ENCODE measurements at places on chromosomes 2 and 18. TPM values are rescaled to one million over a fixed set of nuclear protein-coding genes. Genes with fewer than 3 reads are reported as not detected.

DNA sequence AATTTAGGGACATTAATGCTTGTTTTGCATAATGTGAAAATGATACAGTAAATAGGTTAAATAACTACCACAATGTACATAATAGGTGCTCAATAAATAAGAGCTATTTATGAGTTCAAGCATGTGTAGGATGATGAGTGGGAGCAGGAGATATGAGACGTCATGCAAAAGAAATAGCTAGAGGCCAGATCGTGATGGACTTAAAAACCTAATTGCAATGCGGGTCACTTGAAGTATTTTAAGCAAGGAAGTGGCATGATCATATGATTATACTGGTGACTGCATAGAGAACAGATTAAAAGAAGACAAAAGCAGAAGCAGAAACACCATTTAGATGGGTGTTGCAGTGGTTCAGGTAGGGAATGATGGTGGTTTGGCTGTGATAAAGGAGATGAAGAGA is 78.0 kb downstream of the HNMT start:
- DNase-seq, result no peak

The SERPINB5 gene
- polyA plus RNA-seq, result not detected

DNA sequence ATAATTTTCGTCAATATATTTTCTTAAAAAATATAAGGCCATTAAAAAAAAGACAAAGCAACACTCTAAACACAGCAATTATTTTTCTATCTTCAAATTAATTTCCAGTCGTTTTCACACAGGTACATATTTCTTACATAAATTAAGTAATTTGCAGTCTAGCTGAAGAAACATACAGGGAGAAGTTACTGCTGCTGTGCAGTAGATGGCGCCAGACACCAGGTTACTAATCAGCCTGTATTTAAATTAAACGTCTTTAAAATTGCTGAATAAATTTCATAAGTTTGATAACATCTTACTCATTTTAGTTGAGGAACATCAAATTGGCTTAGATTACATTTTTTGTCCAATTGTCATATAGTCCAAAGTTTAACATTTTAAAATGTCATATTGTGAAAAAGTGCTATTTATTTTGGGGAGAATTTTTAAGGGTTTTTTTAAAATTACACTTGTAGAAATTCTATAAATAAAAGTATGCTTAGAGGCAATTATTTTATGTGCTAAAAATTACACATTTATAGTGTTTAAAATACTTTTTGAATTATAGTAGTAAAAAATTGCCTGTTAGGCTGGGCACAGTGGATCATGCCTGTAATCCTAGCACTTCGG is 88.4 kb downstream of the PMAIP1 start:
- peak; percentile 50 for DNase-seq

DNA sequence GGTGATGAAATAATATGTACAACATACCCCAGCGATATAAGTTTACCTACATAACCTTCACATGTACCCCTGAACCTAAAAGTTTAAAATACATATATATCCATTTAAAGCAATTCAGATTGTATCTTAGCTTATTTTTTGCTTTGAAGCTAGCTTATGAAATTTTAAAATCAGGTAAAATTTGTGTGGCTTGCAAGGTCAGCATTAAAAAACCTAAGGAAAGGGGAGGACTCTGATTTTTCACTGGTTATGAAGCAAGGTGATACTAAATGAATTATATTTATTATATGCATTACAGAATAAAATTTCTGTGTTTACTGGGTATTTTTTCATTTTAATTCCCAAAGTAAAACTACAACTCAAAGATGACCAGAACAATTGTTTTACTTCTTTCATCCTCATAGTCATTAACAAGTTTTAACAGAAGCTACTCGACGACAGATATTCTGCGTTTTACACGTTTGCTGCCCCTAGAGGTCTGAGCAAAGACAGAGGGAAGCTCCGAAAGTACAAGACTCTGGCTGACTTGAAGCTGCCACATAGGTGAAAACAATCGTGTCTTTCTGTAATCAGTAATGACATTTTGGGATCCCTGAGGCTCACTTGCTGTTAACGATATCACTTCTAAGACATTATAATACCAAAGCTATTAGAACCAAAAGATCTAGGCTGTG is 17.1 kb downstream of the PKP4 start:
- no peak for DNase-seq

The FTCDNL1 gene
- polyA plus RNA-seq, result 1.1 TPM

DNA sequence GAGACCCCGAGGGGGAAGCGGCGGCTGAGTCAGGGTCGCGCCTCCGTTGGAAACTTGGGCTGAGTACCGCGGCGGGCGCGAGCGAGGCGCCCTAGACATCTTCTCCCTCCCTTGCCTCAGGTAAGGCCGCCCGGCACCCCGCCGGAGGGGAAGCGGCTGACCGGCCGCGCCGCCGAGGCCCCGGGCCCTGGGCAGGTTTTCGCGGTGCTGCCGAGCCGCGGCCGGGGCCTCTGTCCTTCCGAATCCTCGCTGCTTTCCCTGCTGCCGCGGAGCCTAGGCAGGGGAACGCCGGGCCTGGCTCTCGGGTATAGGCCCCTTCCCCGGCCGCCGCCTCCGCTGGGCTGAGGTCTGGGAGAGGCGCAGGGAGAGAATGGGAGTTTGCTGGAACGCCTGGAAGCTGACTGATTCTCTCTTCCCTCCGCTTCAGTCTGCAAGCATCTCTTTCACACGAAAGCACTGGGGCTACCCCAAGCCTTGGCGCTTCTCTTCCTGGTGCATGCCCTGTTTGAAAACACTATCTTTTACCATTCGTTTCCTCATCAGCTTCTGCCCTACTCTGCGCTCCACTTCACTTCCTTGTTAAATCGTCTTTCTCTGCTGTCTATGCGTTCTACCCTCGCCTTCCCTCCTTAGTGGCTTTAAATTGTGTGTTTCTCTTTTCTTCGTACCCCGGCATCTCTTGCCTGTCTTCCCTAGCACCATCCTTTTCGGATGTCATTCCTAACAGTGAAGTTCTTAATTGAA is 652 bp downstream of the PPM1B start:
- DNase-seq, result peak; percentile 34

GRCh38 chr2:120105360-120105759 is 92.5 kb downstream of the EPB41L5 start:
- no peak for DNase-seq

The FLACC1 gene
- polyA plus RNA-seq, result 1.6 TPM

The DLX2 gene
- polyA plus RNA-seq, result 0.14 TPM

DNA sequence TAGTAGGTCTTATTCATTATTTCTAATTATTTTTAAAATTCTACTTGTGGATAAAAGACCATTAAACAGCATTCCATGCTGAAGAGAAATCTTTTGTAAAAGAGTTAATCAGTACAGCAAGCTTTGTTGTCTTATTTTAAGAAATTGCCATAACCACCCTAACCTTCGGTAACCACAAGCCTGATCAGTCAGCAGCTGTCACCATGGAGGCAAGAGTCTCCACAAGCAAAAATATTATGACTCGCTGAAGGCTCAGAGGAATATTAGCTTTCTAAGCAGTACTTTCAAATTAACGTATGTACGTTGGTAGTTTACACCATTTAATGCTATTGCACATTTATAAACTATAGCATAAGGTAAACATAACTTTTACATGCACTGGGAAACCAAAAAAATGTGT is 650.5 kb upstream of the LINC00305 start:
- no peak for DNase-seq

GRCh38 chr2:219744066-219744465 is 116.6 kb downstream of the SLC4A3 start:
- DNase-seq, result no peak

The PDE1A gene
- polyA plus RNA-seq, result 20.1 TPM

DNA sequence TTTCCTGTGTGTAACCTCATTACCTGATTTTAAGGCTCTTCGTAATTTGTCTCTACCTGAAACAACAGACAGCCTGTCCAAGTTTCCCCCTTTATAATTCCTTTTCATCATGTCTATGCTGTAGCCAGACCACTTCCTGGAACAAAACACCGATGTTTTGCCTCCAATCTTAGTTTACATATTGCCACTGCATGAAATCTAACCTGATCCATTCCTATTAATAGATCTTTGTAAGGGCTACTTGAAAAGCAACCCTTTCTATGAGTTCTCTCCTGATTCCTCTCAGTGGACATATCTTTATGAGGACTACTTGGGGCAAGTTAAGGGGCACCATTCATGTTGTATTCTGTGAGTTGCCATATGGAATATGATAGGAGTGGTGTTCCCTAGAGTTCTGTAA is 30.9 kb downstream of the ZNF638 start:
- DNase-seq, result no peak

GRCh38 chr2:169069341-169069740 is at the start of gene DHRS9:
Gene DHRS9, plus strand, starts transcription at chr2:169069563. Its CDS starts 12,019 bp downstream, at chr2:169081582.
- DNase-seq, result no peak

GRCh38 chr2:26000561-26001082 is 18.3 kb upstream of the KIF3C start:
- no peak for DNase-seq

DNA sequence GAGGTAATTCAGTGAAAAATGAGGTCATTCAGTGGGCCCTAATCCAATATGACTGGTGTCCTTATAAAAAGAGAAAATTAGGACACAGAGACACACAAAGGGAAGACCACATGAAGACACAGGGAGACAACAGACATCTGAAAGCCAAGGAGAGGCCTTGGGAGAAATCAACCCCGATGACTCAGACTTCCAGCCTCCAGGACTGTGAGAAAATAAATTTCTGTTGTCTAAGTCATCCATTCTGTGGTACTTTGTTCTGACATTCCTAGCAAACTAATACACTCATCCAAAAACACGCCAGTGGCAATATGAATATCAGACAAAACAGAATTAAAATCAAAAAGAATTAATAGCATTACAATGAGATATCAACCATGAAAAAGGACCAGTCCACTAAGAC is 303.7 kb downstream of the SS18 start:
- DNase-seq, result no peak

DNA sequence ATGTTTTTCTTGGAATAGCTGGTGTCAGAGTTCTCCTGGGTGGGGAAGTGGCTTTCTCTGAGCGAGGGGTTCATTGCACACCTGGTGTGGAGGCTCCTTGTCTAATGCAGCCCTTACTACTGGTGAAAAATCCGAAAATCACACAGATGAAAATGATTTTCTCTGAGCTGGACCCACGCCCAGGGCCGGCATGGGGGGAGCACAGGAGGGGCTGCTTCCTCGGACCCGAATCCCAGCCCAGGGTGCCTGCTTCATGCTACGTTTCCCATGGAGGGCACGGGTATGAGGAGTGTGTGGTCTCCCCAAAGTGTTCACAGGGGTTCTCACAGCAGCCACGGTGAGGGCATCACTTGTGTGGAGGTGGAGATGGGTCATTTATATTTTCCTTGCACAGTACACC is 288.0 kb upstream of the HDAC4 start:
- no peak for DNase-seq

DNA sequence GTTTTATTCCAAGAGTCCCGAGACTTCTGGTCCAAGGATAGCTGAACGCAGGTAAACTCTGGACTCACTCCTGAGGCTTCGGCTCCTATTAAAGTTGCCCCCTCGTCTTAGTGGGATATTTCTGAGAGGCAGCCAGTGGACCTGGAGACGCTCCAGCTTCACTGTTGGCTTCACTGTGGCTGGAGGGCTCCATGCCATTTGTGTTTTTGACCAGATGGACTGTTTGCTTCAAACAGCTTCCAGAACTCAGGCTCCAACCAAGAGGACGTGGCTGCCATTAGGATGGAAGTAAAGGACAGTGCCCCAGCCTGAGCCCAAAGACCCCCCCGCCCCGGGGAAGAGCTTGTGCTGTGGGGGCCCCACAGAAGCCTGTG is 94.4 kb upstream of the LDAH start:
- no peak for DNase-seq

DNA sequence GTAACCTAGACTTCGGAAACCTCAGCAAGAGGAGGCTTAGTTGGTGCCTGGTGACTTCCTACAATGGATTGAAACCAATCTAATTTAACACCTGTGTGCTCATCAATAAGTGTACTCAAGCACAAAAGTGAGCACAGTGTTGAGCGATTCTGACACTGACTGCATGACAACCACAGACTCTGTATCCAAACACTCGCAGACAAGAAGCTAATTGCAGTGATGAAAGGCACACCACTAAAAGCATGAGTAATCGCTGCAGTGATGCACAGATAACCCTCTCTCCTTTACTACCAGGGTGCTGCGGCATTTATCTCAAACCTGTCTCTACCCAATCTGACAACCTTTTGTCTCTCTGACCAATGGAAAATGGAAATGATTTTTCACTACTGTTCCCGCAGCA is 168.1 kb downstream of the AFF3 start:
- DNase-seq, result no peak

DNA sequence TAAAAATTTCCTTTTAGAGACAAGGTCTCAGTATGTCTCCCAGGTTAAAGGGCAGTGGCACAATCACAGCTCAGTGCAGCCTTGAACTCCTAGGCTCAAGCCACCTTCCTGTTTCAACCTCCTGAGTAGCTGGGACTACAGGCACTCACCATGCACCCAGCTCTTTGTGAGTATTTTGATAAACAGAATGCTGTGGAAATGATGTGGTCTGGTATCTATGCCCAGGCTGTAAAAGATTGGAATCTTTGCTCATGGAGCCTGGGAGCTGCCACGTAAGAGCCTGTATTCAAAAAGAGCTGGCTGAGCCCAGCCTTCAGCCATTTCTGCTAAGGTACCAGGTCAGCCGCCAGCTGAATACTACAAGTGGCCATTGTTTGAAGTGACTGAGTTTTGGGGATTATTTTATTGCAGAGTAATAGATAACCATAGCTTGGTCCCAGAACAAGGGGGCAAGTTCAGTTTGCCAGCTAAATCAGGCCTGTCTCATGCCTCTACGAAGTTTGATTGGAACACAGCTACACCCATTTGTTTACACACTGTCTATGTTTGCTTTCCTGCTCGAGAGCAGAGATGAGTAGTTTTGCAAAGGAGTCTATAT is 21.3 kb upstream of the ARL5A start:
- DNase-seq, result no peak

The UPP2 gene
- 7.2 TPM for polyA plus RNA-seq

GRCh38 chr2:226888971-226889370 is 53.1 kb downstream of the RHBDD1 start:
- DNase-seq, result no peak

DNA sequence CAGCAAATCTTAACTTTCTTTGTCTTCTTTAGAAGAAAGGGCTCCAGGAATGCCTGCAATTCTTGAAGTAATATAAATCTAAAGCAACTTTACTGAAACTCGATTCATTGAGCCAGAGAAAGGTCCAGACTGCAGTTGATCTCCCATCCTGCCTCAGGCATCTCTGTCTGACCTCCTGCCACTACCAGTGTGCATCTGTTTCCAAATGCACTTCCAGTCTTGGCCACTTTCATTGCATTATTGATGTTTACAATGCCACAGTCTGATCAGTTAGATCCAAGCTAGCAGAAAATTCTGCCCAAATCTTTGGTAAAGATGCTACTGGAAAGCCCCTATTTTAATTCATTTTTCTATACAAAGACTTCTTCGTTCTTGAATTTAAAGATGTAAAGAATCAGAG is 158.0 kb downstream of the RAPGEF4 start:
- DNase-seq, result no peak

DNA sequence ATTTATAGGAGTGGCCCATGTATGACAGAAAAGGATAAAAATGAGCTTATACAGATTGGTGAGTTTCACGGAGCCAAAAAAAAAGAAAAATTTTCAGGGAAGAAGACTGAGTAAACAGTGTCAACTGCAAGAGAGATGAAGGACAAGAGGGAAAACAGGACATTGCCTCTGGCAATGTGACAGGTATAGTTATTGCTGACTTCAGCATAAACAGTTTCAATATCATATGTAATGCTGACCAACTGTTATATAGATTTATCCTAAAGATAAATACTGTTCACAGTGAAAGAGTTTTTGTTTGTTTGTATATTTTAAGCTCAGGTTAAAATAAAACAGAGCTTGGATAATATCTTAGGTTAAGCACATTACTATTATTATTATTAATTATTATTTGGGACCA is 98.0 kb upstream of the FSIP2 start:
- DNase-seq, result no peak

The CNDP1 gene
- 2.0 TPM for polyA plus RNA-seq
